ENCODE measurements at places on chromosomes 12 and 14.
A peak's percentile ranks its signal among the peaks of the same experiment; 100 is the strongest.

- no peak for DNase-seq
Observed at GRCh38 chr14:56181681-56182085, 63.5 kb downstream of the PELI2 start.

- no peak for DNase-seq
Observed at GRCh38 chr14:84254290-84254689, 1275.7 kb upstream of the FLRT2 start.

- DNase-seq = no peak
Observed at GRCh38 chr14:44981198-44981597, 19.2 kb downstream of the TOGARAM1 start.

GRCh38 chr12:47729233-47729632 lies 3.9 kb upstream of the ENDOU start:
- DNase-seq = peak; percentile 29

- DNase-seq = peak; percentile 64
Observed at GRCh38 chr14:75274050-75274898, 4.4 kb upstream of the FOS start.

GRCh38 chr12:49795654-49796105 lies 32.5 kb downstream of the NCKAP5L start:
- no peak for DNase-seq

GRCh38 chr14:87877877-87878276 lies 115.1 kb downstream of the GALC start:
- DNase-seq = no peak

DNA sequence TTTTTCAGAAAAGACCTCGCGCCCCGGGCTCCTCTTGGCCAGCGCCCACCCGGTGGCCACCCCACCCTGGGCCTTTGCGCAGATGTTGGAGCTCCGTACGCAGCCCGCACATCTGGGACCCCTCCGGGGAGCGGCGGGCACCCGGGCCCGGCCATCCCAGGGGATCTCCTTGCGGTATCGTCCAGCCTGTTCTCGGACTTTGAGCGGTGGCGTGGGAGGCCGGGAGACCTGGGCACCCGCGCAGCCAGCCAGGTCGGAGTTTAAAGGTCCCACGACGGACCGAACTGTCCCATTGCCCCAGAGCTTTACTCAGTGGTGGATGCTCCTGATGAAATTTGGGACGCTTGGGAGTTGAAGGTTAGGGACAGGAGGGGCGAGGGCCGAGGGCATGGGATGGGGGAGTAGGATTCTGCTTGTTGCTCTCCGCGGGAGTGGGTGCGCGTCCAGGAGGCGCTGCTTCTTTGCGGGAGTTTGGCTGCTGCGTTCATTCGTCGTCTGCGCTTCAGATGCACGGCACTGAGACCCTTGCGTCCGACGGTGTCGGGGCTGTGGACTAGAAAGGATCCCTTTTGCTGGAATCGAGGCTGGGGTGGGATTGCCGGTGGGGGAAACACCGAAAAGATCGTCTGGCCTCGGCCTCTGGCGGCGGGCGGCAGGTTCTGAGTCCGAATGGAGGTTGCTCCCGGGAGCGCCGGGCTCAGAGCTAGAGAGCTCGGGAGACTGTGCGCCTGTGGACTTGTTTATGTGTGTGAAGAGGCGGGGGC lies 1.4 kb downstream of the NTF3 start:
- DNase-seq = peak; percentile 44

- DNase-seq = no peak
Observed at GRCh38 chr14:32985866-32986265, 47.2 kb downstream of the NPAS3 start.

DNA sequence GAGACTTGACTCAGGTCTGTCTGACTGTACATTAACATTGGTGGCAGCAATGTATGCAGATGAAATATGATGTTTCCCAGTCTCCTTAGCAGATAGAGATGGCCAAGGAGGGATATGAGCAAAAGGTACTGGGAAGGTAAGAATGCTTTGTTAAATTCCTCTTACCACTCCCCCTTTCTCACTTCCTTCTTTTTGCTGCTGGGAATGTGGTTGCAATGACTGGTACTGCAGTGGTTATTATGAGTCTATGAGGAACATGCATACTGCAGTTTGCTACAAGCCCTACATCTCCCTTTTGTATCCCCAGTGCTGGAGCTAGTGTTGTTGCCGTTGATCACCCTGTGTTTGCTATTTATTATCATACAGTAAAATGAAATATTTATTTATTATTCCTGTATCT lies 35.9 kb downstream of the ALDH1L2 start:
- DNase-seq = no peak

DNA sequence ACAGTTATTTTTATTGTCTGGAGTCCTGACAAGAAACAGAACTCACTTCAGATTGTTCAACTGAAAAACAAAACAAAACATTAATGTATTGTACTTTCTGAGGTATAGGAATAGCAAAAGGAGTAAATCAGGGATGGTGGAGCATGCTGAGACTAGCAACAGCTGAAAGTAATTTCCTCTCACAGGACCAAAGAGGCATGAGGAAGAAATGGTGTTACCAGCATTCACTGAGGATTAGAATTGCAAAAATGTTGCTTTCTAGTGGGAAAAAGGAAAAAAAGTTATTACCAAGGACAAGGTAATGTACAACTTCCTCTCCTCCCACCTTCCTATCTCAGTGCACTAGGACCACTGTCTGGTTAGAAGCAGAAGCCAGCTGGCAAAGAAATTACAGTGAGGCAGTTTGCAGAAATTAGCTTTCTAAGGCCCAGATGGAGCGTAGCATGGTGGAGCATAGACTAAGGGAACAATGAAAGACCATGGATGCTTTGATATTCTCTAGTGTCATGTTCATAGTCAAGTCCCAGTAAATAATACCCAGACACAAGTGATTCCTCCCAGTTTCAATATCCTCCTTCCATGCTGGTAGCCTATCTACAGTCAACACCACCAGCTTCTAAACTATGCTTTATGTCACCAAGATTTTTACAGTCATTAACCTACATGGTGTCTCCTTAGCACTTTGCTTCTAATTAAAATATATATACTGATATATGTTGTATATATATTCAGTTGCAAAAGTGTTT lies 133.7 kb upstream of the DCN start:
- no peak for DNase-seq

- DNase-seq = no peak
Observed at GRCh38 chr14:99706107-99706900, 22.2 kb downstream of the CYP46A1 start.

- DNase-seq = no peak
Observed at GRCh38 chr12:16325426-16325825, 22.0 kb upstream of the MGST1 start.

- DNase-seq = no peak
Observed at GRCh38 chr12:127144770-127145169, 1122.2 kb upstream of the TMEM132C start.

DNA sequence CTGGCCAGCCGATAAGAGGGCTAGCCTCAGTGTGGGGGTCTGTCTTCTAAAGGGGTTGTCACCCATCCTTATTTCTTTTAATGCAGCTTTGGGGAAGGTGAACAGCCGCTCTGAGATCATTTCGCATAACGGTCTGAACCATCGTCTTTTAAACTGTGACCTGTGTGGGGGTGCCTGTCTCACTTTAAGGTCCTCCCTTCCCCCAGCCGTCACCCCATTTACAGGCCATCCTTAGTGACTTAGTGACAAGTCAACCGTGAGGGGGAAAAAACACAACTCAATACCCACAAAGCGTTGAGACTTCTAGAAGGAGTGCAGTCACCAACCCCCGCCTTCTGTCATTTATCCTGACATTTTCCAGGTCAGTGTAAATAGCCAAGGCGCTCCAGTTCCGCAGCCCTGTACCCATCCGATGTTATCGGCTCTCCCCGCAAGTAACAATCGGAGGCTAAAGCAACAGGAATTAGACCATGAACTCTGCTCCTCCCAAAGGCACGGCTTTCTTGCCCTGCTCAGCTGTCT lies 505 bp upstream of the DENND5B start:
- no peak for DNase-seq

GRCh38 chr14:71730471-71730870 lies 201.8 kb upstream of the RGS6 start:
- DNase-seq = peak; percentile 66

DNA sequence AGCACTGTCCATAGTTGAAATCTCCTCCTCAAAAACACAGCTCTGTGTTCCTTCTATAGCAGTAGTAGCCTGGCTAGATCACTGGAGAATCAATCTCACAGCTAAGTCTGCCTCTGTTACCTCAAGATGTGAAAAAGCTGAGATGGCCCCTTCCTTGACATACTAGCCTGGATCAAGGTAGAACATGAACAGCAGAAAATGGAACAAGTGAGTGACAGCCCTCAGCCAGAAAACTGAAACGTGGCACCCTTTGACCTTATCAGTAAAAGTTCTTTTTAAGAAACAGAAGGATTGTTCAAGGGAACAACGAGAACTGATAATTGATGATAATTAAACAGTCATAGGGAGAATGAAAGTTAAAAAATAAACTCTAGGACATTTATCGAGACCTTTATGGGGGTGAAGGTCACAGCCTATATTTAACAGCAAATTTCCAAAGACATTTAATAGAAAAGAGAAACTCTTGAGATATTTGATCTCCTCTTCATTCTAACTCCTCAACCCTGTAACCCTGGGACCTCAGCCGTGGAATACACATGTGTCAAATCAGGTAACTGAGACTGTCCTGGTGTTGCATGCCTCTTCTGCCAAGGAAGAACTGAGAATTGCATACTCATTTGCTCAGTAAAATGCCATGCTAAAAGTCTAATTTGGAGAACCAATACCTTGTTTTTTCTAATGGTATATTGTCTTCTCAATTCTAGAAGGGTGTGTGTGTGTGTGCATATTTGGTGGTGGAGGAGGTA lies 258.0 kb upstream of the ATP2B1 start:
- no peak for DNase-seq
